ENCODE measurements at places on chromosomes 4 and X. TPM values are rescaled to one million over a fixed set of nuclear protein-coding genes. Genes with fewer than 3 reads are reported as not detected.

Gene PARM1
- 0.05 TPM for total RNA-seq

Gene MAGEA1
- not detected for total RNA-seq

Gene MORC4
- 11.7 TPM for total RNA-seq

DNA sequence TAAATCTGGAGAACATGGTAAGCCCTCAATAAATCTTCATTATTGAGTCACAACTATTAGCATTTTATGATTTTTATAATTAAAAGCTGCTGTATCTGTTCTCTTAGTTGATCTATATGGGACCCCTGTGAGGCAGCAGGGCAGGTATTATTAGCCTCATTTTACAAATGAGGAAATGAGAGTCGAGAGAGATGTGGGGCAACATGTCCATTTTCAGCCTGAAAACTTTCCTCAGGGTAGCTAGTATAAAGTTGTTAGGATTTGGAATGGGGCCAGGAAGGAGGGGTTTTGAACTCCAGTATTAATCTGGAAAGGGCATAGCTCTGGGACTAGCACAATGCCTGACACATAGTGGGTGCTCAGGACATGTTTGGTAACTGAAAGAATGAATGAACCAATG is 191.7 kb upstream of the GPC4 start:
- no peak for DNase-seq

Measured in activated naive CD4-positive, alpha-beta T cell treated with anti-CD3 and anti-CD28 coated beads for 36 hours (primary cell).